ENCODE measurements at places on chromosomes 2 and 18. TPM values are rescaled to one million over a fixed set of nuclear protein-coding genes. Genes with fewer than 3 reads are reported as not detected.

DNA sequence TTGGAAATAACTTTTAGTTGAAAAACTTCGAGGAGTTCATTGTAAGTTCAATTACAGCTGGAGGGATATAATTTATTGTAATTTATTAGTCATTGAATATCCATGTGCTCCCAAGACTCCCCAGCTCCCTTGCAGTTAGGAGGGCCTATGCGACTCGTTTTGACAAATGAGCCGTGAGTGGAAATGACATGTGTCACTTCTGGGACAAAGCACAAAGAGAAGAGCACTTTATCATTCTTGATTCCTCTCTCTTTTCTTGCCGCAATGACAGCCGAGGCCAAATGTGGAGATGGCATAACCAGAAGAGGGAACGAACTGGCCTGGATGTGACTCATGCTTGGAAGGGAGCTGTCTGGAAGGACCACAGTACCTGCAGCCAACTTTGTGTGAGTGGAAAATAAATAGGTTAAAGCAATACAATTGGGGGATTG is 44.2 kb upstream of the ITSN2 start:
- DNase-seq = no peak

The KCNE4 gene
- 10.9 TPM for total RNA-seq

- DNase-seq = no peak
Observed at GRCh38 chr2:218861645-218862318, 2.2 kb downstream of the WNT6 start.

The ABCG8 gene
- total RNA-seq = not detected

- no peak for DNase-seq
Observed at GRCh38 chr18:73563345-73563744, 584.3 kb downstream of the FBXO15 start.

DNA sequence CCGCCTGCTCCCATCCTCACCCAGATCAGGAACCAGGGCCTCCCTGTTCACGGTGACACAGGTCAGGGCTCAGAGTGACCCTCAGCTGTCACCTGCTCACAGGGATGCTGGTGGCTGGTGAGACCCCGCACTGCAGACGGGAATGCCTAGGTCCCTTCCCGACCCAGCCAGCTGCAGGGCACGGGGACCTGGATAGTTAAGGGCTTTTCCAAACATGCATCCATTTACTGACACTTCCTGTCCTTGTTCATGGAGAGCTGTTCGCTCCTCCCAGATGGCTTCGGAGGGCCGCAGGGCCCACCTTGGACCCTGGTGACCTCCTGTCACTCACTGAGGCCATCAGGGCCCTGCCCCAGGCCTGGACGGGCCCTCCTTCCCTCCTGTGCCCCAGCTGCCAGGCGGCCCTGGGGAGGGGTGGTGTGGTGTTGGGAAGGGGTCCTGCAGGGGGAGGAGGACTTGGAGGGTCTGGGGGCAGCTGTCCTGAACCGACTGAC is 31.7 kb downstream of the GPC1 start:
- no peak for DNase-seq

DNA sequence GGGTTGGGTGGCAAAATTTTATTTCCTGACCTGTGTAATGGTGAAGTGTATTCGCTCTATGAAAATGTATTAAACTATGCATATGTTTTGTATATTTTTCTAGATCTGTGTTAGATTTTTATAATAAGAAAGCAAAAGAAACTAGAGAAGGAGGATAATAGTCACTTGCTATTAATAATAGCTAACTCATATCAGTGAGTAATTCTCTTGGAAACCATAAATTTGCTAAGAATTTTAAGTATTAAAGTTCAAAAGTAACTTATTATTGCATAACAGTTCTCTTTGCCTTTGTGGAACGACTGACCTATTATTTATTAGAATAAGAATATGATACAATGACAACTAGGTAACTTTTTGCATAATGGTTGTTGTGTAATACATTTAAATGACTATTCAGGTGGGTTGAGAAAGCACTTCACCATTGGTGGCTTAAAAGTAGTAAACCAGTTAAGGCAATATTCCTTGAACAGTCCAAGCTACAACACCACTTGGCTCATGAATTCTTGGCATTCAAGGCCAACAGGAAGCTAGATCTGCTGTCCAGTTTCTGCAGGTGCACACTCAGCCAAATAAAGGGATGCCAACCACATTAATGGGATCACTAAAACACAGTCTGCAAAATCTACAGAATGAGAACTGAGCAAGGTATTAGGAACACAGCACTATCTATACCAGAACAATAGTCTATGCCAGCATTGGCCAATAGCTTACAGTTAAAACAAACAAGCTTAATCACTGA is 921.3 kb downstream of the CPS1 start:
- no peak for DNase-seq

GRCh38 chr2:44616667-44617155 is 255.0 kb downstream of the CAMKMT start:
- DNase-seq = no peak

The CD207 gene
- not detected for total RNA-seq

GRCh38 chr2:5474716-5475115 is 217.5 kb upstream of the SOX11 start:
- no peak for DNase-seq

Measured in aorta (tissue), 5 donors.